Stimulated activated CD4-positive, alpha-beta T cell treated with anti-CD3 and anti-CD28 coated beads, Interleukin-4, amount 100 ng/mL, for 24 hours (primary cell): ENCODE measurements at places on chromosomes 5 and 9.

DNA sequence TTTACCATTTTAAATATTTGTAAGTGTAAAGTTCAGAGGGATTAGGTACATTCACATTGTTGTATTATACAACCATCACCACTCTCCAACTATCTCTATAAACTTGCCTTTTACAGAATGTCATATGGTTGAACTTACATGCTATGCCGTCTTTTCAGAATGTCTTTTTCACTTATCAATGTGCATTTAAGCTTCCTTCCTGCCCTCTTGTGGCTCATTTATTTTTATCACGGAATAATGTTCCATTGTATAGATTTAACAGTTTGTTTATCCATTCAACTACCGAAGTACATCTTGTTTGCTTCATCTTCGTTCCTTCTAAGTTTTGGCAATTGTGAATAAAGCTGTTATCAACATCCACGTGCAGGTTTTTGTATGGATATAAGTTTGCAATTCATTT lies 133.3 kb upstream of the C6 start:
- DNase-seq: no peak

DNA sequence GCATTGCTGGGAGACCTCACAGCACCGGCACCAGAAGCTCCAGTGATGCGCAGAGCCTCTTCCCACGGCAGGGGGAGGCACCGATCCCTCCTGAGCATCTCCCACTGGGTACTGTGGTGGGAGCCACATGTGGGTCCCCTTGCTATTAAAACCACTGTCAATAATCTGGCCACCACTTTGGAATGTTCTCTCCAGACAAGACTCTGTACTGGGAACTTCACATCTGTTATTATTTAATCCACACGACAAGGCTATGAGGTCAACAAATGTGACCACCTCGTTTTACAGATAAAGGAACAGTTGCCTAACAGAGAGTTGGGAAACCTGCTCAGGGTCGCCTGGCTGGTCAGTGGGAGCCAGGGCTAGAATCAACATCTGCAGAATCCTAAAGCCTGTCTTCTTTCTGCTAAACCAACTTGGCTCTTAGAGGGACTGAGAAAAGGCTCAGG lies 72.7 kb downstream of the EPB41L4B start:
- no peak for DNase-seq

- DNase-seq: no peak
Observed at GRCh38 chr5:143426437-143426991, 23.0 kb upstream of the NR3C1 start.

DNA sequence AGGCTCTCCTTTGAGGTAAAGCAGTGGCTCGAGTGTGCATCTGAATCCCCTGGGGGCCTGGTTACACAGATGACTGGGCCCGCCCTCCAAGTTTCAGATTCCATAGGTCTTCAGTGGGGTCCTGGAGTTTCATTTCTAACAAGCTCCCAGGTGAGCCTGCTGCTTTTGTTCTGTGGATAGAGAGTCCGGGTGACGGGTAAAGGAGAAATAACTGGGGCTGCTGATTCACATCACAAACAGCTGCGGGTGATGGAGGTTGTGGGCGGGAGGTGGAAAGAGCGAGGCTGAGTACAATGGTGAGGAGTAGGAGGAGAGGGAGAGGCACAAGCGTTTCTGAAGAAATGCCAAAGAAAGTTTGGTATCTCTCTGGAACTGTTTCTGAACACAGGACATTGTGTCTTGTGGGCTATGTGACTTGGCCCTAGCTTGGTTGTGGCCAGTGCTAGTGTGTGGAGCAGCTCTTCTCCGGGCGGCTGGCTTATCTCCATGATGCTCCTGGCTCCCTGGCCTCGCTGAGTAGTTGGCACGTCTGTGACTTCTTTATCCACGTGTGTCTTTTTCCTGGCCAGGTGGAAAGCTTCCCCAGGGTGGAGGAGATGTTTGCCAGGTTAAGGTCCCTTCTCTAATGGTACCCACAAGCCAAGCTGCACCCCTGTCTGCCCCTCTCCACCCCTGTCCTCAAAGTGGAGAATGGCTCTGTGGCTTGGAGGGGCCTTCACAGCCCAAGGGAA lies 61.7 kb downstream of the HSPA4 start:
- DNase-seq: peak; percentile 62

DNA sequence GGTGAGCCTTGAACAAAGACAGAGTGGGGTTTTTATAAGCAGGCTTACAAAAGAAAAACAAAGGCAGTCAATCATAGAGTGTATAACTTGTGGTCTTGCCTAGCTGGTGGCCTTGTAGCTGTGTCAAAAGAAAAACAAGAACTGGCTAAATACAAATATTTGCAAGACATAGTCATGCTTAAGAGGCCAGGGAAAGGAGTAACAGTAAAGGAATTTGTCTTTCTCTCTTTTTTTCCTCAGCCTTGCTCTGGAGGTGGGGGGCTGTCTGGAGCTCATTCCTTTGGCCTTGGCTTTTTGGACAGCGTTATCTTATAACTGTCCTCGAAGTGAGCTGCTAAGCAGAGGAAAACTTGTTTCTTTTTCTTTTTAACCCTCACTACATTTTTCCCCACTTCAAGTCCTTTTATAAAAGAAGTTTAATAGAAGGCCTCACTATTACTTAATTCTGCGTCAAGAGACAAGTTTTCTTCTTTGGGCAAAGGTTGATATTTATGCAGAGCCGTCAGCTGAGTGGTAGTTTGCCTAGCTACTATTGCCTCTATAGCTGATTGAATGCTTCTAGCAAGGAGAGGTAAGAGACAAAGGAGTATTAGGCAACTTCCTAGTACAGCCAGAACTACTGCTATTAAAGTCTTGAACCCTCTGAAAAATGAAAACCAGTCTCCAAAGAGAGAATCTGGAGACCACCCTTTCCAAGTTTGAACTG lies 14.3 kb downstream of the CEL start:
- DNase-seq: no peak

DNA sequence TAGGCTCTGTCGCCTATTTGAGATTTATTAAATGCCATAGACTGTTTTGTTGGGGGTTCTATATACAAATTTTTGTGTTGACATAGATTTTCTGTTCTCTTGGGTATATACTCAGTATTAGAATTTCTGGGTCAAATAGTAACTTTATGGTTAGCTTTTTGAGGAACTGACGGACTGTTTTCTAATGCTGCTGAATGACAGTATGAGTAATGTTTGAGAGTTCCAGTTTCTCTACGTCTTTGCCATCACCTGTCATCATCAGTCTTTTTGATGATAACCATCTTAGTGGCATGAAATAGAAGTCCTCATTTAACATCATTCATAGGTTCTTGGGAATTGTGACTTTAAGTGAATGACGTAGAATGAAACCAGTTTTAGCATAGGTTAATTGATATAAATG lies 60.1 kb downstream of the CCDC171 start:
- DNase-seq: no peak

DNA sequence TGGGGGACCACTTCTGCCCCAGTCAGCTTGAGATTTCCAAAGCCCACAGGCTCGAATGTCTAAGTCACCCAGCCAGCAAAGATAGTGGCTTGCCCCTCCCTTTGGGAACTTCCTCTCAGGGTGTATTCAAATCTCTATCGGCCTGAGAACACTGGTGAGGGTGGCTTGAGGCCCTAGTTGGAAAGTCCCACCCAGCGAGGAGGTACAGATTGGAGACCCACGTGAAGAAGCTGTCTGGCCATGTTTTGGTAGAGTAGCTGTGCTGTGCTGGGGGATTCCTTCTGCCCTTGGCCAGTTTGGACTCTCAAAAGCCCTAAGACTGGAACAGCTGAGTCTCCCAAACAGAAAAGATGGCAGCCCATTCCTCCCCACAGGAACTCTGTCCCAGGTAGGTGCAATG lies 172.7 kb upstream of the RIOK2 start:
- no peak for DNase-seq

GRCh38 chr9:114851306-114851705 lies 45.5 kb upstream of the TNFSF15 start:
- DNase-seq: no peak

- DNase-seq: no peak
Observed at GRCh38 chr9:100589582-100589981, 11.7 kb downstream of the CAVIN4 start.

DNA sequence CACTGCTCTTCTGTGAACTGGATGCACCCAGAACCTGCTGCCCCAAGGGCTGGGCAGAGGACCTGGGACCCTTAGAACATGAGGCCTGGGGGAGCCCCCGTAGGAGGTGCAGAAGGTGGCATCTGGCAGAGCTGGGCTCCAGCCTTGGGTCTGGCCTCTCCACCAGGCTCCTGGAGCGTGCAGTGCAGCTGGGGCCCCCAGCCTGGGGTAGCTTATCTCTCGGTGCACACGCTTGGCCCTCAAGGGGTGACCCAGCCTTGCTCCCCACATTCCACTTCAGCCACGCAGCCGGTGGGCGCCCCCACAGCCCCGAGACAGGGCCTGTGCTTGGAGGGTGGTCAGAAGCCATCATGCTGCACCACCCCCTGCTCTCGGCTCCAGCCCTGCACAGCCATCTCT lies 5.6 kb upstream of the NR5A1 start:
- DNase-seq: no peak

- no peak for DNase-seq
Observed at GRCh38 chr9:74573640-74574191, 76.6 kb downstream of the RORB start.

GRCh38 chr5:140923601-140924000 lies 2.5 kb upstream of the PCDHAC1 start:
- DNase-seq: no peak

DNA sequence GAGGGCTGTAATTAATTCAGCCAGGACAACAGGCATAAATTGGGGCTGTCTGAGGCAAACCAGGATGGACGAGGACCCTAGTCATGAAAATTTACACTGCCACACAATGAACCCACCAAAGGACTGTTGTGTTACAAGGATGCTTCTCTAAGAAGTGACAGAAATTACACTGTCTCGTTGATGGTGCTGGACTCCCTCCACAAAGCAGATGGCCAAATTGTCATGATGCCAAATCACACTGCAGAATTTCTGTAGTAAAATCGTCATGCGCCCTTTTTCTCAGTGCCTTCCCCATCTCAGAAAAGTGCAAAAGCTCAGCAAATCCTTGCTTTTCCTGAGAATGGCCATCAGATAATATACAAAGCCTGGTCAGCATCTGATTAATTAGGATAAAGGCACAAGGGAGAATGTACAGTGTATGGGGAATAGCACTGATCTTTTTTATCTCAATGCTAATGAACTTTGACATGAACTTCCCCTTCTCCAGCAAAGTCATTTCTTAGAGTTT lies 545.8 kb downstream of the CSNK1G3 start:
- no peak for DNase-seq

GRCh38 chr5:79454043-79454442 lies 59.9 kb downstream of the HOMER1 start:
- DNase-seq: no peak

DNA sequence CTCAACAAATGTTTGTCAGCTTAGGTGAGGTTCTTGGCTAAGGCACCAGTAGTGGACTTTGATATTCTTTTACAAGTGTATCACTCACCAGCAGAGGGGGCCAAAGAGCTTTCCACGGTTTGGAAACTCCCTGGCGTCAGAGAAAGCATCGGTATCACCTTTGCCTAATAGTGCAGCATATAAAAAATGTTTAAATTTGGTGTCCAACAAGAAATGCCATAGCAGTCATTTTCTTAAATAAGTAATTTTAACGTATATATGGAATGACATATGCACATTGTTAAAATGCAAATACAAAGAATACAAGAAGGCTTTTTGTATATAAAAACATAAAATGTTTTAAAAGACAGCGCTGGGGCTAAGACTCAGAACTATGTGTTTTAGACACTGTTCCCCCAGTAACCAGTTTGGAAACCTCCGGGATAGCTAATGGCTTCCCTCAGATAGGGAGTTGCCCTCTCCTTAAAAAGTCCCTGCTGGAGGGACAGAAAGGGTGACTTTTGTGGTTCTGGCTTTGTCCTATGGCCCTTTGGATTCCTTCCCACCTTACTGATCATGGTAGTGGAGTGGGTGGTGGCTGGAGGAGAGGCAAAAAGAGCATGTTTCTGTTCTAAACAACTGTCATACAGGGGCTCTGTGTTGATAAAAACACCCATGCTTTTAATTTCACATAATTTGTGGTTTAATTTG lies 124.6 kb downstream of the GPBP1 start:
- DNase-seq: peak; percentile 89

DNA sequence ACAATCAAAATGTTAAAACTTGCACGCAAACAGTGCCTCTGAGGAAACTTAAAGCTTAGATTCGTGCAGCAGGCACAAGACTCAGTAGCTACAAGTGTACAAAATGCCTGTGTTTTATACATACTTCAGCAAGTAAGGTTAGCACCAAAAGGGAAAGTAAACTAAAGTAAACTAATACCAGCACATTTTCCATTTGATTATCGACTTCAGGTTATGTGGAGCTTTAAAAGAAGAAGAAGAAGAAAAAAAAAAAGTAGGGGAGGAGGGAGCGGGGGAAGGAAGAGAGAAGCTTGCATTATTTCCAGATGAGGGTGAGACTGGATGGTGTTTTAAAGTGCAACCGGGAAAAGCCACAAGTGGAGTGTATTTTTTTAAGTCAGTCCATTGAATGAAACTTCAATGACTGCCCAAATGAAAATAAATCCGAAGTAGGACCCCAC lies 596 bp upstream of the ADAMTS6 start:
- no peak for DNase-seq

- DNase-seq: no peak
Observed at GRCh38 chr9:81213456-81213855, 475.9 kb downstream of the TLE1 start.

- no peak for DNase-seq
Observed at GRCh38 chr5:5432020-5432707, 9.7 kb downstream of the ICE1 start.

GRCh38 chr5:76867827-76868693 lies 18.2 kb downstream of the S100Z start:
- DNase-seq: peak; percentile 68

DNA sequence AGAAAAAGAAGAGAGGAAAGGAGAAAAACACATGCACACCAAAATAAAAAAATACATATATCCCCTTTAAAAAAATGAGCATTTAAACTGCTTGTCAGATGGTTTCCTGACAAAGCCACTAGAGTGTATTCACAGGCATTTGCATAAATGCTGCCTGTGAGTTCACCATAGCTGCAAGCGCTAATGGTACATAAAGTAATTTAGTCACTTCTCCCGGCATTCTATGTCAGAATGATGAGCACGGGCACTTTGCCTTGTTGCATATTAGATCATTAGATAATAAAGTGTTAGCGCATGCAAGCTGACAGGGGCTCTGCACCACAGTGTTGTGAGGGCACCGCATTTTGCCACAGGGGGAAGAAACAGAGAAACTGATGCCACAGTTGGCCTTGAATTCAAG lies 280.6 kb downstream of the EBF1 start:
- no peak for DNase-seq

DNA sequence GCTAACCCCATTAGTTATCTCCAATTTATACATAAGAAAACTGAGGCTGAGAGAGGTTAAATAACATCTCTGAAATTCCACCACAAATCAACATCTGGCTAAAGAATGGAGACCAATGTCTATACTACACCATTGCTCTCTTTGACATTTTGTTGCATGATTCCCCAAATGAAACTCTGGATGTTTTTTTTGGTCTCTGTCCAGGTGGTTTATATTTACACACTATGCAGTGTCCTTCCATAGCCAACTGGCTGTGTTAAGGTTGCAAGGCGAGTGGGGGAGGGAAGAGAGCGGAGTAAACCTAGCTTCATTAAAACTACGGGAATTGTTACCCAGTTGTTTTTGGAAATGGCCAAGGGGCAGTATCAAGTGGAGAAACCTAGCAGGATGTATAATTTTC lies 67.2 kb downstream of the KIF4B start:
- no peak for DNase-seq

GRCh38 chr9:123048748-123049147 lies 15.3 kb downstream of the GPR21 start:
- DNase-seq: no peak
